Central memory CD4-positive, alpha-beta T cell (primary cell): ENCODE measurements at places on chromosomes 11 and 22.

- DNase-seq, result no peak
Observed at GRCh38 chr11:76820184-76820566, 37.0 kb downstream of the TSKU start.

DNA sequence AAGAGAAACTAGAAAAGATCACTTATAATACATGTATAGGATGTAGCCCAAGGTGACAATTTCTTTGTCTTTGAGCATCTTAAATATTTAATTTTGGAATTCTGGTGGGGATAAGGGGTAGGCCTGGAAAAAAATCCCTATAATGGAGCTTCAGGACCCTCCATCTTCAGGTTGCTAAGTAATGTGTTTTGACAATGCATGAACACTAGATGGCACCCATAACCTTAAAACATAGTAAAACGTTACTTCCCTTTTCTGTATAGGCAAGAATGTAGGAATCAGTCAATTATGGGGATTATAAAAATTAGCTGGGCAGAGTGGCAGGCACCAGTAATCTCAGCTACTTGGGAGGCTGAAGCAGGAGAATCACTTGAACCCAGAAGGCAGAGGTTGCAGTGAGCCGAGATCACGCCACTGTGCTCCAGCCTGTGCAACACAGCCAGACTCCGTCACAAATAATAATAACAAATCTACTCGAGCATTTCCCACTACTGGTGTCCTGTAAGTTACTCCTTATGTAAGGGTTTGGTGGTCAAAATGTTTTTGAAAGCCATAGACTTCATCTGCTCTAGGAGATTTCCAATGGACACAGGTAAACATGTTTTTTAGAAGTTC is 541.9 kb upstream of the CCDC90B start:
- DNase-seq, result no peak

- no peak for DNase-seq
Observed at GRCh38 chr11:843086-843734, 558 bp downstream of the TSPAN4 start.

GRCh38 chr22:30421695-30422480 is 3.7 kb upstream of the MTFP1 start:
- no peak for DNase-seq

GRCh38 chr11:104876861-104877431 is 21.3 kb downstream of the CASP12 start:
- no peak for DNase-seq

DNA sequence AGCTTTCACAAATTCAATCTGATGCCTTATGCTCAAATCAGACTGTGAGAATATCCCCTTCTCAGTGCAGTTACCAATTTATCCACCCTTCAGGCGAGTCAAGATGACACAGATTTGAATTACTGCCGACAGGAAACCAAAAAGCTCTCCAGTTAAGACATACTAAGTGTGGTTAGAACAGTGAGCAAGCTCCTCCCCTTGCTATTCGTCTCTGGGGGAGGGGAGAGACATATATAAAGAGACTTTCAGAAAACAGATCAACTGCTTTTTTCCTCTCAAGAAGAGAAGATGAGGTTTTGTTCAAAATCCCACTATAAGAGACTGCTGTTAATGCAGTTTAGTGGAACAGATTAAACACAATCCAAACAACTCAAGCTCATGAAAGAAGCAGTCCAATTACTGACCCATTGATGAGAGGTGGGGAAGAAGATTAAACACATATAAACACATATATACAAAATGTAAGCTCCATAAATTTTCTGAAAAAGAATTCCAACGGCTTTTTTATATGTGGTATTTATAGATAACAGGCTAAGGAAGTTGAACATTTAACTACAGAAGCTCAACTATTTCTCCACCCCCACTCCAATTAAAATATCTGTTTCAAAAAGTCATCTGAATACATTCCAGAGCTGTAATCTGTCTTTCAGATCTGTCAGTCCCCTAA is 102.7 kb downstream of the MRTFA start:
- DNase-seq, result peak; percentile 75

DNA sequence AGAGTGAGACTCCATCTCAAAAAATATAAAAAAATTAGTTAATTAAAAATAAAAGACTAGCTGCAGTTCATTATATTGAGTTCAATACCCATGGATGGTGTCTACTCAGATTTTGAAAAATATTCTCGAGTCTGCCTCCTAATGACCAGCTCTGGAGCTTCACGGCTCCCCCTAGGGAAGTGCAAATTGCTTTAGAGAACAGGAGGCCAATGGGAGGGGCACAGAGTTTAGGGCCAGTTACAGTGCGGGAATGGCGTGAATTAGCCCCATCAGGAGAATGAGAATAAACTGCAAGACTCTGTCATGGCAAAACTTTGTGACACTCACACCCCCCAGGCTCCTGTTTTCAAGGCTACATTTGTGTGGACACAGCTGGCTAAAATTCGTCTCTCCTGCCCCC is 4.6 kb downstream of the FGF4 start:
- no peak for DNase-seq

DNA sequence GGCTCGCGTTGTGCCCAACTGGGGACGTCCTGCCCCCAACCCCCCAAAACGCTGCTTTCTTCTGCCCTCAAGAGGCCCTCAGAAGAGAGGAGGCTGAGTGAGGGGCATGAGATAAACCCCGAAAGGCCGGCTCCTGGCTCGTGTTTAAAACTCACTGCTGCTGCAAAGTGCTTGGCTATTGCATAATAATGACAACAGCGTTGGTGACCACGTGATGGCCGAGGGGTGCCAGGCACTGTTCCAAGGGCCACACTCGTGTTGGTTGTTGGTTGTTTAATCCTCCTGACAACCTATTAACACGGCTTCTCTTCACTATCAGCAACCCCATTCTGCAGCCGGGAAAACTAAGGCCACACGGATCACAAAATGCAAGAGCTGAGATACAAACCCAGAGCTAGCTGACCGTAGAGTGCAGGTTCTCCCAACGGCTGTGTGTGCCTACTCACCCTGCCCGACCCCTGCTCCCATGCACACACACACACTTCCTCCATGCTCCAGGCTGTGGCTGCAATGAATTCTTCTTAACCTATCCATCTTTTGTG is 51.0 kb downstream of the ANO1 start:
- no peak for DNase-seq

DNA sequence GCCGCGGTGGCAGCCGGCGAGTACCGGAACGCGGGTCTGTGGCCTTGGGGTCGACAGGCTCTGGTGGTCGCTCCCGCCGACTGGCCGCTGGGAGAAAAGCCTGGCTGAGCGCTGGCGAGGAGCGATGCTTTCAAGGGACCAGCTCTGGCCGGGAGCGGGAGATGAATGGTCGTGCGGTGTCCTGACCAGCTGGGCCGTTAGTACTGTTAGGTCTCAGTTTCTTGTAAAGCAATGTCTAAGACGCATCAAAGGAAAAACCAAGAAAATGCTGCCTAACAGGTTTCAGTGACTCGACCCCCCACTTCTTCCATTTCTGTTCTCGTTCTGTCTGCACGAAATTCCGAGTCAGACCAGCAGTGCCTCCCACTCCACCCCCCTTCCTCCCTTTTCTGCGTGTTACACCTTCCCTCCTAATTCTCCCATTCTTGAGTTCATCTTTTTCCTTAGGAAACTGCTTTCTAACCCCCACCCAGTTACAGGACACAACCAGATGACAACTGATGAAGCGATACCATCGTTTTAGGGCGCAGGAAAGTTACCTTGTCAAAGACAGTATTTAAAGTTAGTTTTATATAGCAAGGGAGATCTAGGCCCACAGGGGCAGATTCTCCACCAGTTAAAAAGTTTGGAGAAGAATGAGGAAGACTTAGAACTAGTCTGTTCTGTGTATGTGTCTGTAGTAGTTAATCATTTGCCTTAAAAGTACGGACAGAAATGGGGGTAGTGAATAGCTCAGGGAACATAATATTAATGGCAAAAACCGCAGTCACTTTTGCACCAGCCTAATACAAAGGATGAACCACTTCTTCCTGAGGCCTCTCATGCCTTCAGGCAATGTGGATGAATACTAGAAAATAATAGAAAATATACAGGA is 1.0 kb downstream of the CUL5 start:
- no peak for DNase-seq

GRCh38 chr11:105937738-105938137 is 84.3 kb downstream of the MSANTD4 start:
- no peak for DNase-seq

GRCh38 chr11:119337581-119338317 is 2.9 kb downstream of the C1QTNF5 start:
- DNase-seq, result no peak

DNA sequence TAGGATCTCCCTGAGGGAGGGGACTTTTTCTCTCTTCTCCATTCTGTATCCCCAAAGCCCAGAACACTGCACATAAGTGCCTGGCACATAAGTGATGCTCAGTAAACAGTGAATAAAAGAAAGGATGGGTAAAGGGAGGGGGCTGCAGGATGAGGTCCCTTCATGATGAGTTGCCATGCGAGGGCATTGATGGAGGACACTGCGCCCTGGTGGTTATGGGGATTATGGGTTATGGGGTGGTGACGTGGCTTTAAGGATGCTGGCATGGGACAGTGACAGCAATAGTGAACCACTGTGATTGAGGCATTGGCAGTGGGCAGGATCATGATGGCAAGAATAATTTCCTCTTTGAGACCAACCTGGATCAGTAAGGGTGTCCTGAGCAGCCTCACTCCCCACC is 43.9 kb upstream of the LRRC32 start:
- DNase-seq, result no peak

GRCh38 chr22:46594947-46595298 is 25.3 kb upstream of the GRAMD4 start:
- no peak for DNase-seq

- DNase-seq, result no peak
Observed at GRCh38 chr22:49100316-49100715, 727.4 kb downstream of the BRD1 start.
